ENCODE measurements at places on chromosomes 7 and 10. TPM values are rescaled to one million over a fixed set of nuclear protein-coding genes. Genes with fewer than 3 reads are reported as not detected.

DNA sequence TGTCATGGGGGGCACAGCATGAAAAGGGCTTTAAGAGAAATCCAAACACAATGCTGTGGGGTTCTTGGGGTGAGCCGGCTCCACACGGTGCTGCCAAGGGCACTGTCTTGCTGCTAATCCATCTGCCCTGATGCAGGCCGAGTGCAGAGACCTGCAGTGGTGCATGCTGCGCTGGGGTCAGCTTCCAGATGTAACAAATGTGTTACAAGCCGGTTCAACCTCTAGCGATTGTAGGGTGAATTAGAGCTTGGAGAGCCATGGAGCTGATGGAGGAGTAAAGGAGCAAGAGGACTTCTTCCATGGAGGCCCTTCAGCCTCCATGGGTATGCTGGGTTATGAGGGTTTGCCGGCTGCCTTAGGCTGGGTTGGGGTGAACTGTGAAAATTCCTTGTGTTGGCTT, 402.3 kb downstream of the TYW1 start:
- H3K27ac ChIP-seq = no peak overlapping the region
- DNase-seq = no peak
- no peaks in the 10 kb centered on the region for H3K4me1 ChIP-seq
- H3K36me3 ChIP-seq = no peaks in the 10 kb centered on the region
- no peaks in the 10 kb centered on the region for H3K27me3 ChIP-seq
- H3K4me3 ChIP-seq = no peak overlapping the region

The LRRD1 gene
- not detected for polyA plus RNA-seq

DNA sequence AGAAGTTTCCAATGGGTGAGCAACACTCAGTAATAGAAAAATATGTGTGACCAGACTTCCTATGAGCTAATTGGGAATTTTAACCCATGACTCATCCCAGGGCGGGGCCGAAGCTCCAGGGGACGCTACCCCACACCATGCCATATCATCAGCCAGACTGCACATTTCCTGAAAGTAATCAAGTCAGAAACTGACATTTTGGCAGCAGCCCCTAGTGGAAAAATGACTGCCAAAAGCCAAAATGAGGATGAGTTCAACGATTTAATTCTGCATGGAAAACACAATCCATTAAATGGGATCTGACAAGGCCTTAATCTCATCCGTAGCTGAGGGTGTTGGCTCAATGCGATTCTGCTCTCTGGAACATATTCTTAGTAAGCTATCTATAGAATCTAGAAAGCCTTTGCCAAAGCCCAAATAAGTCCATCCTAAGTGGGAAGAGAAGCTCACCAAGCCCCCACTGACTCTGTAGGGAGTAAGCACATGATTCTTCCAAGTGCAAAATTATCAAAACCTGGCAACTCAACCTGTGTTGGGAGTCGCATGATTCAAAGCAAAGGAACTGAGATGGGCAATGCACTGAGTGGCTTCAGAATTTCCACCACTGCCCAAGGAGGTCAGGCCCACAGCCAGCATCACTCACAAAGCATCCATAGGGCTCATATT, 93.1 kb upstream of the PDE1C start:
- peaks cover 31% of the 10 kb centered on the region for H3K4me1 ChIP-seq
- peak; percentile 61 for DNase-seq
- H3K27ac ChIP-seq = peak overlapping the region; percentile 67
- no peak overlapping the region for H3K4me3 ChIP-seq

DNA sequence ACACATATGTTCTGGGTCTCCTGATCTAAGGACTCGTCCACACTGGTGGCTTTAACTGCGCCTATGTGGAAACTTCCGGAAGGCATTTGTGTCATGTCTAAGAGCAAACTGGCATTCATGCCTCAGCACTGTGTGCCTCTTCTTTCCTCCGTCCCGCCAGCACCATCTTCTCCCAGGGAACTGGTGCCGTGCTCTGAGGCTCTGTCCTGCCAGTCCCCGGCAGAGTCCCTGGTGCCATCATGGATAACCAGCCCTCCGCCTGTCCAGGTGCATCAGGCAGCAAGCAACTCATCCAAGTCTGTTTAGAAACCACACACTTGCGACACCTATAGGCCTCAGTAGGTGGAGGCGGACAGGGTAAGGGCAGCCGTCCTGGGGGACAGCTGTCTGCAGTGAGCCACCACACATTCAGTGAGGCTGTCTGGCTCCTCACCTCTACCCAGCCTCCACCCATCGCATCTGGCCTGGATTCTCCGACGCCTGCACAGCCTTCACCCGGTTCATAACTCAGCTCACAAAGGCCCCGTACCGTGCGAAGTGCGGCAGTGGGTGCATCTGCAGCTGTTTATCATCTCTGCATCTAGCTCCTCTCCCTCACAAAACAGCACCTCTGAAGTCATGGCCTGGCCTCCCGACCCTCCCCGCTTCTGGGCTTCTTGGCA, 162.7 kb downstream of the DIP2C start:
- H3K36me3 ChIP-seq = no peaks in the 10 kb centered on the region
- no peak overlapping the region for H3K27ac ChIP-seq
- H3K4me1 ChIP-seq = peaks cover 16% of the 10 kb centered on the region
- no peaks in the 10 kb centered on the region for H3K27me3 ChIP-seq
- H3K4me3 ChIP-seq = no peak overlapping the region
- DNase-seq = no peak

DNA sequence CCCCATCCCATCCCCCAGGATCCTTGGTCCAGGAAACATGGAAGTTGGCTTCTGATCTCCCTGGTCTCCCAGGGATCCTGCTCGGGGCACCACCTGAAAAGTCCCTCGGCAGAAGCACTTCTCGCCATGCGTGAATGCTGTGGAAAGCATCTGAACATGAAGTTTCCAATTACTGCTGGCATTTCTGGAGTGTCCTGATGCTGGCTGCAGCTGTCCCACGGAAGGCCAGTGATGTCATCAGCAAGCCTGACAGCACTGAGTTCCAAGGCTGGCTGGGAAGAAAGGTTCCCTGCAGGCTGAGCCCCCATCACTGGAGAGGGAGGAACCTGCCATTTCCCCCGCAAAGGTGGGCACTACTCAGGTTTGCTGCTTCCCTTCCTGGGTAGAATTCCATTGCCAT, 71.4 kb downstream of the KCNMA1 start:
- H3K4me1 ChIP-seq = no peaks in the 10 kb centered on the region
- no peak overlapping the region for H3K27ac ChIP-seq
- H3K4me3 ChIP-seq = no peak overlapping the region
